Astrocyte of the cerebellum (primary cell): ENCODE measurements at places on chromosomes 2 and 18.

DNA sequence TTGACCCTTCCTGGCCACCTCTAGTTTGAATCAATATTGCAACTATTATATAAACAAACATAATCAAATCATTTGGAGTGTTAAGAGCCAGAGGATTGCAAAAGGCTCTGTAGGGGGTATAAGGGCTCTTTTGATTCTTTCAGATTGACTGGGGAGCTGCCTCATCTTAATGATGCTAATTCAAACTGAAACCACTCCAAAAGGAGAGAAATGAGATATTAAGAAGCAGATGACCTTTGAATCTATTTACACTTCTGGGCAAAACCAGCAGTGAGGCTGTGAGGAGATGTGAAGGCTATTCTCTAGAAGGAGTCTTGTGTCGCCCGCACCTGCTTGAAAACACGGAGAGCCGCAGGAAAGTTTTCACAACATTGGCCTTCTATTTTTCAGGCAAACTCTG, 311.2 kb upstream of the CRIM1 start:
- DNase-seq = no peak

DNA sequence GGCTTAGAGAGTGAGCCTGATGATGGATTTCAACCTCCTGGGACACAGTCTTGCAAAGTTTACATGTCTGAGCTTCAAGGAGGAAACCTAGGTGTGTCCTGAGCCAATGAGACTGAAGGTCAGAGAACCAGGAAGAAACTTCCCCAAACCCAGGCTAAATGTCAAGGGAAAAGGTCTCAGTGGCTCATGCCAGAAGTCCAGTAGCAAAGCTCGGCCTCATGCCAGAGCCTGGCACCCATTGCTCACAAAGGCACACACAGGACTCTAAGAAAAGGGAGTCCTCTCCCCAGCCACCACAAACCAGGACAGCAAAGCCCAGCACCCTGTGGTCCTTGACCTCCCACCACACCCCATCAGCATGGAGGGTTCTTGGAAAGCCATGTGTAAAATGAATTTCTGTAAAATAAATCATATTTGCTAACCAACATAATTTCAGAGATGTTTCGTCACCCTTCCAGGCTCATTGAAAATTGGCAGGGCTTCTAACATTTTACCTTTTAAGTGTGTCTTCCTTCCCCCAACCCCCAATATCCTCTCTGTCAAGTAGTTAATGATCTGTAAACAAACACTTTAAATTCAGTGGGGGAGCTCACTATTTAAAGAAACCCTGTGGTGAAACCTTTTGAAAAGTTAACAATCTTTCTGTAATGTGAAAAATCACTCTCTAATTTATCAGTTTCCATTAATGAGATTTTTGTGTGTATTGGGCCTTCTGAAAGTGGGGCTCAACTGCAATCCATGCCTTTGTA, 77.1 kb downstream of the BCL11A start:
- no peak for DNase-seq

DNA sequence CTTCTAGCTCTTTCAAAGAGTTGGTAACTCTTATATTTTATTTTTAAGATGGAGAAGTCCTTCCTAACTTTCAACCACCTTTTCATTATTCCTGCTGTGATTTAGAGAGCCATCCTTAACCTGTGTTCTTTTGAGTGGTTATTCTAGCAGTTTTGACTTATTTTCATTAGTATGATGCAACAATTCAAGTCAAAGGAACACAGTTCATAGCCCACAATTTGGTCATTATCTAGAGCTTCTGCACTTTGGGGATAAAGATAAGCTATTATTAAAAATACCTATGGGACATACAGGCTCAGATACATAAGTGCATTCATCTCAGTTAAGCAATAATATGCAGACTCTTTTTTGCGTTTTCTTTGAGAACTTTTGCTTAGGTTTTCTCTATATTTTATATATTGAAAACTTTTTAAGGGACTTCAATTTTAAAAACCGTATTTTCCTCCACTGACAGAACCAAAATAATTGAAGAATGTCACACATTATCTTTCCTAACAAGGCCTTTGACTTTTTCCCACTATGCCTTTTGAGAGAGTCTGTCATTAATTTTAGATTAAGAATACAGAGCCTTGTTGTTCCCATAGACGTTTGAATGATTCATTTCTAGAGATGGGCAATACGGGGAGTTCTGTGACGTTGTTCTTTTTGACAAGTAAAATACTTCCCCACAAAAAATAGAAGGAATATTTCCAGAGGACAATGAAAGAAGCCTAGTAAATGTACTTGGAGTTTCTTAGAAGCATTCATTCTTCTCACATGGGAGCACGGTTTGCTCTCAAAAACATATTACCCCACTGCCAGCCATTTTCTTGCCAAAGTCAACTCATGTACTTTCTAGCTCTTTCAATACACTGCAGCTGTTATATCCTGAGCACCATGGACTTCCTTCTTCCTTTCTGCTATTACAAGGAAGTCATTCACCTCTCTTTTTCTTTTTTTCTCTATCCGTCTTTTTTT, 42.9 kb upstream of the RASGRP3 start:
- no peak for DNase-seq

GRCh38 chr2:240581811-240582210, 4.7 kb upstream of the CAPN10 start:
- DNase-seq = no peak

DNA sequence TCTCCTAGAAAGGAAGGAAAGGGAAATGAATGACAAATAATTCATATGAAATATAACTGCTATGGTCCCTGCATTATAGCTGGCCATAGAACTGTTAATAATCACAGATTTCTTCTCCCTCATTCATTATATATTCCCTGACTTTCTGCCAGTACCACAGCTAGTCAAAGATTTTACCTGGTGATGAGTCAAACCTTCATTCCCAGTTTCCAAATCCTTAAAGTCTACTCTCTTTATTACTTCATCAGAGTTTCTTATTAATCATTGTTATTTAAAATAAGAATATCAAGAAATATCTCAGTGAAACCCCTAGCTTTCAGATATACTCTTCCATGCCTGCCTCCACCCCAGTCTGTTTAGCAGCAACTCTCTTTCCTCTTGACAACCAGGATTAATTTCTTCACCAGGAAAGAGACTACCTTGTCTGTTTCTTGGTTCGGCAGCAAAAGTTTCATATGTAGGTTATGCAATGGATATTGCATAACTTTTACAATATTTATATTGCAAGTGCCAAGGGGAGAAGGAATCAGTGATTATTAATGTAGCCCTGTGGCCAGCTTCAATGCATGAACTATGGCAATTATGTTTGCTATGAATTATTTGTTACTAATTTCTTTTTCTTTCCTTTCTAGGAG, 533.8 kb downstream of the FBXO15 start:
- DNase-seq = no peak

- DNase-seq = no peak
Measured at GRCh38 chr2:239585422-239585821, 184.6 kb upstream of the HDAC4 start.

DNA sequence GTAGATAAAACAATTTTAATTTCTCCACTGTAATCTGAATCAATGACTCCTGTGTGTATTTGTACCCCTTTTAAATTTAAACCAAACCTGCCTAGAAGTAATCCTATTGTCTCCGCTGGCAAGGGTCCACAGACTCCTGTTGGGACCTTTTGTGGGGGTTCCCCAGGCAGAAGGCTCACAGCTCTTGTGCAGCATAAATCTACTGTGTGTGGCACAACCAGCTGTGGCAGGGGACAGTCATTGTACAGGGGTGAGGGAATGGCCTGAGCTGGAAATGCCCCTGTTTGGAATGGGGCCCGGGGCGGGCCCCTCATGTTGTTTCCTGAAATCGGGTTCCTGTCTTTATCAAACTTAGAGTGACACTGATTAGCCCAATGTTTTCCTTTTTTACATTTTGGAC, 318.2 kb upstream of the FAM98A start:
- no peak for DNase-seq

- DNase-seq = no peak
Measured at GRCh38 chr2:229296016-229296415, 24.9 kb upstream of the PID1 start.

- DNase-seq = no peak
Measured at GRCh38 chr18:10559553-10560451, 34.0 kb downstream of the NAPG start.

DNA sequence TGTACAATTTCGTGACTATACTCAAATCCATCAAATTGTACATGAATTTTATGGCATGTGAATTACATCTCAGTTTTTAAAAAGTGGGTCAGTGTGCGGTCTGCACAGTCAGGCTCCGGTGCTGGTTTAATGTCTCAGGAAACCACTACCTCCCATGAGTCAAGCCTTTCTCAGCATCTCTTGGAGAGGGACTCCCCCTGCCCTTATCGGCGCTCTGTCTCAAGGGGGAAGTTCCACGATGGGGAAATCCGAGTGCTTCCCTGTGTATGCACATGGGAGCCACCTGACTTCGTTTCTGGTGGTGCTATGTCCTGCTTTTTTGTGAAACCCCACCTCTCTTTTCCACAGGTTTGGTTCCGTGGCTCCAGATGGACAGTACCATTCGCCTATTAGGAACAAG, 72.5 kb downstream of the ACOXL start:
- DNase-seq = no peak

DNA sequence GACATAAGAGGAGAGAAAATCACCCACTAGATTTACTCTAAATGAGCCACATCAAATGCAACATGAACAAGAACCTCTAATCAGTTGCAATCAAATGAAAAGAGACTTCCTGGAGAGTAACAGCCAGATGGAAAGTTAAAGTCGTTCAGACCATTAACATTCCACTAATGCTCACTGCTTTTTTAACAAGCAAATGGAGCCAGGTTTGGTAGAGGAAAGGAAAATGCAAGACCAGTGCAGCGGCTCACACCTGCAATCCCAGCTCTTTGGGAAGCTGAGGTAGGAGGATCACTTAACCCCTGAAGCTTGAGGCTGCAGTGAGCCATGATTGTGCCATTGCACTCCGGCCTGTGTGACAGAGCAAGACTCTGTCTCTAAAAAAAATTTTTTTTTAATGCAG, 48.5 kb downstream of the CACNB4 start:
- DNase-seq = no peak

DNA sequence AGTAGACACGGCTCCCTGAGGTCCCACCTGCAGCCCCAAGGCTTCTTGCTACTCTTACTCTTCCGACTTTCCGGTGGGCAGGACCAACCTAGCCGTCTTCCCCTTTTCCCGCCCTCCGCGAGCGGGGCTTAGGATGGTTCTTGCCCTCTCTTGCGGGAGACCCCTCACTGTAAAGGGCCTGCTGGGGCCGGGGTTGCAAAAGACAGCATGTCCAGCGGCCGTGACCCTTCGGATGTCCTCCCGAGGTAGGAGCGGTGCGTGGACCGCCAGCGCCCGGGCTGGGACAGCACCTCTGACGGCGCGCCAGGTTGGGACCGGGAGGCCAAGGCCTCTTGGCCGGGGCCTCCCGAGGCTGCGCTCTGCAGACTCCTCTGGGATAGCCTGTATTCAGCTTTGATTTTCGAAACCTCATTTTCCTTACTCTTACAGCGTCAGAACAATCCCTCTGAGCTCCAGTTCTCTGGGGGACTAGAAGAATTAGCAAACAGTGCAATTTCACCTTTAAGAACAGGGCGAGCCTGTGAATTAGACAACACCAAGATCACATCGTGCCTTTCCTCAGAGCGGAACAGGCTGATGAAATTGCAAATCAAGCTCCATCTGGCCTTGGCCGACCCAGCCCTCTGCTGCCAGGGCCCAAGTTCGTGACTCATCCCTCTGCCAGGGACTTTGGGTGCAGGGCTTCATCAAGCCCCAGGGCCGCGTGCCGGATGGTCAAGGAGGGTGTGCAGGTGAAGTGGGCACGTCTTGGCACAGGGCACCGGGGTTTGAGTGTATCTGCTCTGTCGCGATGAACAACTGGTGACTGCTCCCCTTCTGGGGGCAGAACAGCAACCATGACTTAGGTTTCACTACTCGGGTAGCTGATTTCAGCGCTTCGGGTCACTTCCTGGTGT, 777 bp downstream of the MOCOS start:
- DNase-seq = no peak

DNA sequence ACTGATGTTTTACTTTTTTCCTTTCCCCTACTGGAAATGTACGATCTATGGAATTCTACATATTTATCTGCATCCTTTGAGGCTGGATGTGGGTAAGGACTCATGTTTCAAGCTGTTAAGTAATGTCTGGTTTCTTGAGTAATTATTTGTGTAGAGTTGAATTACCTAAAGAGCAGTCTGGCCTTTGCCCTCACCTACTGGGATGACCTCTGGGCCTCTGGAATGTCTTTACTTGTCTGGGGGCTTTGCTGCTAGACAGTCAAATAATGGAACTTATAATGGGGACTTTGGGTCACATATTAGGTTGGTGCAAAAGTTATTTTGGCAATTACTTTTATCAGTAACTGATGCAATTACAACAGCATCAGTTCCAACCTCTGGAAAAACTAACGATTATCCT, 244.7 kb downstream of the CCDC178 start:
- no peak for DNase-seq

DNA sequence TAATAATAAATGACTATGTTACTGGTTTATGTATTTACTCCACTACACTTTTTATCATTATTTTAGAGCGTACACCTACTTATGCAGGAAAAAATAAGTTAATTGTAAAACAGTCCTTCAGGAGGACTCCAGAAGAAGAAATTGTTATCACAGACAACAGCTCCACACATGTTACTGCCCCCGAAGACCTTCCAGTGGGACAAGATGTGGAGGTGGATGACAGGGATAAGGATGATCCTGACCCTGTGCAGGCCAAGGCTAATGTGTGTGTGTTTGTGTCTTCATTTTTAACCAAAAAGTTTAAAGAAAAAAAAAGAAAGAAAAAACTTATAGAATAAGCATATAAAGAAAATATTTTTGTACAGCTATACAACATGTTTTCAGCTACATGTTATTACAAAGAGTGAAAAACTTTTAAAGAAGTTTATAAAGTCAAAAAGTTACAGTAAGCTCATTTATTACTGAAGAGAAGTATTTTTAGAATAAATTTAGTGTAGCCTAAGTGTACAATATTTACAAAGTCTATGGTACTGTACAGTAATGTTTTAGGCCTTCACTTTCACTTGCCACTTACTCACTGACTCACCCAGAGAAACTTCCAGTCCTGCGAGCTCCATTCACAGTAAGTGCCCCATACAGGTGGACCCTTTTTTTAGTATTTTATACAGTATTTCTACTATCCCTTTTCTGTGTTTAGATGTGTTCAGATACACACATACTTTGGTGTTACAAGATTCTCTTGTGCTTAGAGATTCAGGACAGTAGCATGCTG, 7.5 kb downstream of the TGFBRAP1 start:
- DNase-seq = no peak

DNA sequence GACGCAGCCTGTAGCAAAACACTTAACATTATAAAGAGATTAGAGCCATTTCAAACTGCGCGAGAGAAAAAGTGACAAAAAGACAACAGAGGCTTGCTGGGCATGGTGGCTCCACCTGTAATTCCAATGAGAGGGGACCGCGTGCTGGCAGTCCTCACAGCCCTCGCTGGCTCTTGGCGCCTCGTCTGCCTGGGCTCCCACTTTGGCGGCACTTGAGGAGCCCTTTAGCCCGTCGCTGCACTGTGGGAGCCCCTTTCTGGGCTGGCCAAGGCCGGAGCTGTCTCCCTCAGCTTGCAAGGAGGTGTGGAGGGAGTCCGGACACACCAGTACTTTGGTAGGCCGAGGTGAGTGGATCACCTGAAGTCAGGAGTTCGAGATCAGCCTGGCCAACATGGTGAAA, 9.3 kb upstream of the IFIH1 start:
- no peak for DNase-seq

- no peak for DNase-seq
Measured at GRCh38 chr2:112433932-112434730, 686 bp upstream of the RGPD8 start.
